Muscle of back (tissue), 13 donors: ENCODE measurements at places on chromosomes 6 and 20.

- DNase-seq: no peak
Observed at GRCh38 chr6:95576998-95577303, 384 bp upstream of the MANEA start.

DNA sequence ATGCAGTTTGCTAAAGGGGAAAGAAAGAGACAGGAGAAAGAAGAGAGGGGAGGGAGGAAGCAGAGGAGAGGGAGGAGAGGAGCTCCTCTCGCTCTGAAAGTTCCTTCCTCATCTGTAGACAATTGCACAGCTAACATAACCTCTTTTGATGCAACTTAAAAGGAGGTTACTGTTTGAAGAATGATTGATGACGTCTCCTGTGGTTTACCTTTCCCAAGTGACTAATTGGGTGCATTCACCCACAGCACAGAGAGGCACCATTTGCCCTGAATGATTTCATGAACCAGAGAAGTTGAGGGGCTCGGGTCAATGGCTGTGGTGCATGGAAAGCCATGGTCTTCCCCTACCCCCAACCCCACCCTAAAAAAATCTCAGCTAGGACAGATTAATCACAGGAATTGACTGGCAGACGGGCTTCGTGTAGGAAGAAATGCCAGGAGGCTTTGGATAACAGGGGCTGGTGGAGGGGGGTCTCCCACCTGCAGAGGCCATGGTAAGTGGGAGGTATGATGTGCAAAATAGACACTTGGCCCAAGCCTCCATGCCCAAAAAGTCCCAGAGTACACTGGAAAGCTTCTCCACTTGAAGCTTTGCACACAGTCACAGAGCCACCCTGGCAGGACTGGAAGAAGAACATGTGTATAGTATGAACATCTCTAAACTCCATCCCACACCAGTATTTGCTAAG is 213.7 kb downstream of the ANKRD60 start:
- DNase-seq: no peak

DNA sequence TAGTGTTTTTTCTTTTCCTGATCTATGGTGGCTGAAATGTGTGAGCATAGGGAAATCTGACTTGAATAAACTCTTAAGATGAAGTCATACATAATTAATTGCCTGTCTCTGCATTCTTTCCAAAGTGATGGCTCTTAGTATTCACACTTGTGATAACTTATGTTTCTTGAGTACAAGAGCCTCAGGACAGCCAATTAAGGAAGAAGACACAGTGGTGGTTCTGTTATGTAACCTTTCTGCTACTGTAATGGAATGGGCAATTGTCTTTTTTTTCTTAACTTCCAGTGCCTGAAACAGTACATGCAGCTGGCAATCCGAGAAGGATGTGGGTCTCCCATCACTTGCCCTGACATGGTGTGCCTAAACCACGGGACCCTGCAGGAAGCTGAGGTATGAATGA is 40.1 kb downstream of the RNF144B start:
- no peak for DNase-seq

- DNase-seq: no peak
Observed at GRCh38 chr20:10802236-10802635, 128.4 kb upstream of the JAG1 start.

DNA sequence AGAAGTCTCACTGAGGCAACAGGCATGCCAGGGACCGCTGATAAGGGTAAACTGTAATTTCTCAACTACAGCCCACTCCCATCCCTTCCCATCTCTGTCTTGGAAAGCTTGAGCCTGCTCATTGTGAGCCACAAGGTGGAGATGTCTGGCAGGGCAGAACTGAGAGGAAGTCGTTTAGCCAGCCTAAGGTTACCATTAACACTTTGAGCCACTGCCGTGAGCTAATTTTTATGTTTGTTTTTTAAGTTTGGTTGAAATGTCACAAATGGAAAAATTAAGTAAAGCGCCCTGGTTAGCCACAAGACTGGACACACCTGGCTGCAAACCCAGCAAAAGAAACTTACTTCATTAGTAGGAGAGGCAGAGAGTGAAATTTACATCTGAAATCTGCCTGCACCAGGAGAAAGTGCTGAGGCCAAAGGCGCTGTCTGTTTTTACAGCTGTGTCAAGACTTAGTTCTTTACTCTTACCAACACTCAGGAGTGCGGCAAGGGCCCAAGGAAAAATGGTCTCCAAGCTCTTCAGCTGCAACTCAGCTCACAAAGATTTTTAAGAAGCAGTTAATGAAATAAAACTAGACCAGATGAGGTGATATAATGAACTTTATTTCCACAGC is 50.0 kb upstream of the FAM83C start:
- DNase-seq: no peak

GRCh38 chr6:24583463-24584381 is 62.3 kb downstream of the KIAA0319 start:
- DNase-seq: peak; percentile 48

- DNase-seq: no peak
Observed at GRCh38 chr20:38387953-38388352, 41.7 kb downstream of the LBP start.

DNA sequence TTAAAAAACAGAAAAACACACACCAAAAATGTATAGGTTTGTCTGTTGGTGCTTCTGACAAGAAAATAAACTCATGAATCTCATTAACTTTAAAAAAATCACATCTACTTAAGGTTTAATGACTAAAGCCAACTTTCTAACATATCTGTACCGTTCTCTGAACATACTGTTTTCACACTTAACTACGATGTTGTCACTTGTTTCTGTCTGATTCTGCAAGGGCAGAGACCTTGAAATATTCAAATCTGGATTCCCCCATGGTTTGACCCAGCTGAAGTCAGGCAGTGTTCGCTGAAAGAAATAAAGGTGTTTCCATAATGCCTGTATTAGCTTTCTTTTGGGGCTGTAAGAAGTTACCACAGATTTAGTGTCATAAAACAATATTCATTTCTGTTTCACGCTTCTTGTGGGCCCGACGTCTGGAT is 2.7 kb upstream of the ASXL1 start:
- DNase-seq: no peak

DNA sequence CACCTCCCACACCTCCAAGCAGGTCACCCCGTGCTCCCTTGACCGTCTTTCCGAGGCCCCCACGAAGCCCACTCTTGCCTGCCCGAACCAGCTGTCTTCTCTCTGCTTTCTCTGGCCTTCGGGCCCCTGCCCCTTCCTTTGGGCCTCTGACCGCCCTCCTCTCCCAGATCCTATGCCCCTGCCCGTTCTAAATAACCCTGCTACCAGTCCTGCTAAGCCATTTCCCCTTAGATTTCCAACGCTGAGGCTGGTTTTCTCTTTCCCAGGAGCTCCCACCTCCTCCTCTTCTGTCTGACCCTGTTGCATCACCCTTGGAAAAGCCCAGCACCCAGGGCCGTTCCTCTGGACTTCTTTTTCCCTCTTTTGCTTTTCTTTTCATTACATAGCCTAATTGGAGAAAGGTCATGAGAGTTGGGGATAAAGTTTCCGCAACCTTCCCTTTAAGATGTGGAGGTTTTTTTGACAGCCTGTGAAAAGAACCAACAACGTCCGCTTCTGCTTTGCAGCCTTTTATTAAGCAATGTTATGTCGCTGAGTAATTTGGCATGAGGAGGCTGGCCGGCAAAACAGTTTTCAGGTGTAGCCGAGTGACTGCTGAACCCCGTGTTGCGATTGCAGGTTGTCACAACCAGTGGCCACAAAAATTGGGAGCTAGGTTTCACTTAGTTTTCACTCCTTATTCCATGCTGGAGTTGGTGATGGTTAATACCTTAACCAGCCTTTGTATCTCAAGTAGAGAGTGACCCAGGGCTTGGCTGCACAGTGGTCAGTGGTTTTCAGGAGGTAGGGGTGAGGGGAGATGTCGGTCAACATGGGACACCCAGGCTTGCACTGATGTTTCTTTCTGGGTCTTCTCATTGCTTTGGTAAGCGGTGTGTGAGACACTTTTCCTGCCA is 970 bp downstream of the BLTP3A start:
- DNase-seq: peak; percentile 30
